Hematopoietic multipotent progenitor cell (in vitro differentiated cells): ENCODE measurements at places on chromosomes 13 and 19. TPM values are rescaled to one million over a fixed set of nuclear protein-coding genes. Genes with fewer than 3 reads are reported as not detected.

- peak; percentile 83 for DNase-seq
These were observed 2.9 kb downstream of the WDR83 start for GRCh38 chr19:12669270-12670158.

- DNase-seq, result no peak
These were observed 1064.9 kb downstream of the SLITRK5 start for GRCh38 chr13:88736026-88736425.

DNA sequence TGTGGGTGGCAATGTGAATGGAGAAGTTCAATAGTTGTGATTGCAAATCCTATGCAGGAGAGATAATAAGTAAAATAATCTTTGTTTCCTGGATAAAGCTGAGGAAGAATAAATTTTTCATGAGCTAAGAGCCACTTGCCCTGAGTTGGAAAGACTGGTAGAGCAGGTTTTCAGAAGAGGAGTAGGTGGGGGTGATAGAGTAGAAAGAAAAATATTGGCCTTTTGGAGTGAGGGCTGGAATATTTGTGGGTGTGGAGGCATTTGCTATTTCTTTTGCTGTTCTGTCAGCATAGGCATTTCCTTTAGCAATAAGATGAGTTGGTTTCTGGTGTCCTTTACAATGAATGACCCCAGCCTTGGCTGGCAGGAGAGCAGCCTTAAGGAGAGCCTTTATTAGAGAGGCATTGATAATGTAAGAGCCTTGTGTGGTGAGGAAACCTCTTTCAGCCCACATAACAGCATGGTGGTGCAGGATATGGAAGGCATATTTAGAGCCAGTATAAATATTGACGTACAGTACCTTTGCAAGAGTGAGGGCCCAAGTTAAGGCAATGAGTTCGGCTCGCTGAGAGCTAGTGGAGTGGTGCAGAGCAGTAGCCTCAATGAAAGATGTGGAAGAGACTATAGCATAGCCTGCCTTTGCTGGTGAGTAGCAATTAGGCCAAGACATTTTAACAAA lies 11.6 kb upstream of the ZNF431 start:
- DNase-seq, result no peak

DNA sequence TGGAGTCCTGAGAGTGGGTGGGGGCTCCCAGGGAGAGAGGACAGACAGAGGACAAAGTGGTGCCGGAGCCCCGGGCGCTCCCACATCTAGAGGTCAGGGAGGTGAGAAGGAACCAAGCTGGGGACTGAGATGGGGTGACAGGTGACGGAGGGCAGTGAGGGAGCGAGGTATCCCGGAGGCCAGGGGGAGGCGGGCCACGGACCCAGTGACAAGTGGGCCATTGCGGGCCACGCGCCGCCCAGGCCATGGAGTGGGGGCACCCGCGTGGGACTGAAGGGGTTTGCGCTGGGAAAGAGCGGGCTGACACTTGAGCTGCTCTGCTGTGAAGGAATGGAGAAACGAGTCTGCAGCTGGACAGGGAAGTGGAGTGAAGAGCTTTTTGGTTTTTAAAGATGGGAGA lies 2.6 kb downstream of the ZNF628 start:
- DNase-seq, result no peak

Gene GPR108
- total RNA-seq, result 45.8 TPM

Gene APOC1
- total RNA-seq, result 3.0 TPM

- no peak for DNase-seq
These were observed at the start of gene FBXO27 for GRCh38 chr19:39032063-39032918. TSS of gene FBXO27 (minus strand) at chr19:39032549. CDS start at chr19:39032227, 322 bp downstream.

GRCh38 chr19:15727724-15728123 lies at the start of gene OR10H2:
TSS of gene OR10H2 (plus strand) at chr19:15728024. CDS start at chr19:15728044, 20 bp downstream.
- DNase-seq, result no peak

DNA sequence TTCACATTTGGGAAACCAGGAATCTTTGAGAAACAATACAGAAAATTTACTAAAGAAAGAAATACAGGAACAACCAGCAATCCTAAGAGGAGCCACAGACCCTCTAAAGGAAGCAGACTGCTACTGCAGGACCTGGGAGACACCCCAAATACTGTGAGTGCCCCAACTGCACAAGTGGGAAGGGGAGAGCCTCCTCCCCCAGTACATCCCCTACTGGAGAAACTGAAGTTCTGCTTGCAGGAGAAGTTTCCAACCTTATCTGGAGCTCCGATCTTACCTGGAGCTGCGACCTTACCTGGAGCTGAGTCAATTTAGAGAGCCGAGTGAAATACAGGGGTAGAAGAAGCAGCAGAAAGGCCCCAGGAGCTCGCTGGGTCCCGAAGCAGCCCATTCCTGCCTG lies 236.4 kb upstream of the SPRY2 start:
- no peak for DNase-seq

DNA sequence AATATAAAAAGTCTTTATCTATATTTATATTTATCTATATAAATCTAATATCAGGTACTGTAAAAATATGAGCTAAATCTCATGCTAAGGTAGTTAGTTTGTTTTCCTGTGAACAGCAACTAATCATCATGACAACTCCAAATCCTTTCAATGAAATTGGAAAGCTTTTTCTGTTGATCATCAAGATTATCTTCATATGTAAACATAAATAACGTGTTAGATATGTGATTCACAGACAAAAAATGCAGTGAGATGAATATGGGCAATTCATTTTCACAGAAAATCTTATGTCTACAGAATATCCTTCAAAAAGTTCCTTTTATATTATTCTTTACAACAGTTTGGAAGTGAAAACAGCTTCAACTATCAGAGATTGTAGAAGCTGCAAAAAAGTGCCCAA lies 41.7 kb upstream of the EEF1AKMT1 start:
- no peak for DNase-seq

DNA sequence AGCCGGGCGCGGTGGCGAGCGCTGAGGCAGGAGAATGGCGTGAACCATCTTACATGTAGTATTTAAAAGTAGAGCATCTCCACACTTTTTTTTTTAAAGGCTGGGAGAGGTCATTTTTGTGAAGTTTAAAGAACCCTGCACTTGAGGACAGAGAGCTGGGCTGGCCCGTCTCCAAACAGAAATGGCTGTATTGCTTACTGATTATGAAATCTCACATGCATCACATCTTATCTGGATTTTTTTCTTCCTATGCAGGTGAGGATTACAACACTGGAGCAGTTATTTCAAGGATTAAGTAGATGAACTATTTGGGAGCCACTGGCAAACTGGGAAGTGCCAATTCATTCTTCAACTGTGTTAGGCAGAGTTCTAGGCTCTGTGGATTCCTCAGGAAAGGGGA lies 59.5 kb downstream of the TEX26 start:
- no peak for DNase-seq

DNA sequence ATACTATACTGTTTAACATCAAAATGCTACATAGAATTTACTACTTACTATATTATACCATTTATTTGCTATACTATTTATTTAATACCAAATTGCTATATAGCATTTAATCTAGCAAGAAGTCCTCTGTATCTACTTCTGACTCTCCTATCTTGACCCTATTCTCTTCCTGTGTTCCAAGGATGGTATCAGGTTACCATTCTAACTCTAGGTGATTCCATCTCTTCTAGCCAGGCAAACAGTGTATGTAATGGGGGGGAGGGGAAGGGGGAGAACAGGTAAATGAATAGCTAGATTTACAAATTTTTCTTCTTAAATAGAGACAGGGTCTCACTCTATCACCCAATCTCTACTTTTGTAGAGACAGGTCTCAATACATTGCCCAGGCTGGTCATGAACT lies 200.3 kb downstream of the DIAPH3 start:
- no peak for DNase-seq

GRCh38 chr13:41017159-41017558 lies 2.0 kb downstream of the ELF1 start:
- DNase-seq, result no peak

DNA sequence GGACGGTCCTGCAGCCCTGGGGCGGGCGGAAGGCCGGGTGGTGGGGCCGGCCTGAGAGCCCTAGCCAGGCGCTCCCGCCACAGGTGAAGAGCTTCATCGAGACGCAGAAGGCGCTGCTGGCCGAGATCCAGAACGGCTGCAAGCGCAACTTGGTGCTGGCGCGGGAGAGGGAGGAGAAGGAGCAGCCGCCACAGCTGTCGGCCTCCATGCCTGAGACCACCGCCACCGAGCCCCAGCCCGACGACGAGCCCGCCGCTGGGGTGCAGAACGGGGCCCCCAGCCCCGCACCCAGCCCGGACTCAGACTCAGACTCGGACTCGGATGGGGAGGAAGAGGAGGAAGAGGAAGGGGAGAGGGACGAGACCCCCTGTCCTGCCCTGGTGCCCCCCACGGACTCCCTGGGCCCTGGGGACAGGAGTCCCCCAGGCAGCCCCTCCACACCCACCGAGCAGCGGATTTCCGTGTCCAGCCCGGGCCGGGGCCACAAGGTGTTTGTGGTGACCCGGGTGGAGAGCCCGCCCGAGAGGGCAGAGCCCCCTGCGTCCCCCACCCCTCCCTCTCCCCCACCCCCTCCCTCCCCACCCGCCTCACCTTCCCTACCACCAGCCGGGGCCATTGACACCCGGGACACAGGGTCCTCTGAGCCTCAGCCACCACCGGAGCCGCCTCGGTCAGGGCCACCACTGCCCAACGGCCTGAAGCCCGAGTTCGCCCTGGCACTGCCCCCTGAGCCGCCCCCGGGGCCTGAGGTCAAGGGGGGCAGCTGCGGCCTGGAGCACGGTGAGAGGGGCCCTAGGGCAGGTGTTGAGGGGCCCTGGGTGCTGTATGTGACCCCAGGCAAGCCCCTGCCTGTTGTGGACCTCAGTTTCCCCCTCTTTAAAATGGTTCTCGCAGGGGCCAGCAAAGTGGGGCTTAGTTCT lies 15.3 kb downstream of the NKPD1 start:
- DNase-seq, result no peak

Gene PSPN
- 2.2 TPM for total RNA-seq

DNA sequence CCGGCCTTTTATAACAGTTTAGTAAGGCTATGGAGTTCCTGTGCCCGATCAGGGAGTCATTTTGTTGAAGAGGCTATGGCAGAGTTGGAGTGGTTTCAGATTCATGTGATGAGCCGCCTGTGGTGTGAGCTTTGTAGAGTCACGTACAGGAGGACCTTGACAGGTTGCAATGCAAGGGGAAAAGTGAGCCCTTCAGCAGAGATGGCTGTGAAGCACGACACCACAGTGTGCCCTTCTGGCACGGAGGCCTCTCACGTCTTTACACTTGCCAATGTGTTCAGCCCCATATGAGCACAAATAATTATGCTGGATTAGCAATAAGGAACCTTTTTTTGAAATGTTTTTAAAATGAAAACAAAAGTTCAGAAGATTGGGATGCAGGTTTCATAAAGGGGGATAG lies 499.8 kb downstream of the LIG4 start:
- DNase-seq, result no peak

- DNase-seq, result no peak
These were observed 27.2 kb downstream of the GPX4 start for GRCh38 chr19:1130771-1131717.

DNA sequence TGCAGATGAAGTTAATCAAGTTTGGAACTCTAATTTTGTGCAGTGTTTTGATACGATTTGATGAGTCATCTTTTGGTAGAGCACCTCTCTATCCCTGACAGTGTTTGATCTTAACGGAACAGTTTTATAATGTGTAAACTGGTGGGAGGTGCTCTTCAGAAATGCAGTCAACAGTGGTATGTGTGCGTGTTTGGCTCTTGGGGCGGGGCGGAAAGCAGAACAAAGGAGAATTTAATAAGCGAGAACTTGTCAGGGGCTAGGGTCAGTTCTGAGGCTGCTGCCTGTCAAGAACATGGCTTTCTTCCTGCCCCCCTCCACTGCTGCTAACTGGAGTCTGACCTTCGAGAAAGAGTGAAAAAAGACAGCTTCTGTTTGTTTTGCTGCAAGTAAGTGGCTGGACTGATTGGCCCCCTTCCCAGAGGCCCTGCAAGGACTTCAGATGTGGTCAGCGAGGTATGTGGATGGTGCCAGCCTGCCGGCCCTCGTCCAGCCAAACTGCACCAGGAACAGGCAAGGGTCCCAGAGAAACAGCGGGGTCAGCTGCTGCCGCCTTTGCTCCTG lies 40.8 kb downstream of the BBC3 start:
- DNase-seq, result no peak

GRCh38 chr13:31036731-31037695 lies 104.6 kb downstream of the TEX26 start:
- DNase-seq, result no peak

GRCh38 chr13:41356786-41357185 lies 45.7 kb downstream of the NAA16 start:
- peak; percentile 24 for DNase-seq

GRCh38 chr19:46373491-46374359 lies 26.8 kb downstream of the PPP5C start:
- peak; percentile 90 for DNase-seq

DNA sequence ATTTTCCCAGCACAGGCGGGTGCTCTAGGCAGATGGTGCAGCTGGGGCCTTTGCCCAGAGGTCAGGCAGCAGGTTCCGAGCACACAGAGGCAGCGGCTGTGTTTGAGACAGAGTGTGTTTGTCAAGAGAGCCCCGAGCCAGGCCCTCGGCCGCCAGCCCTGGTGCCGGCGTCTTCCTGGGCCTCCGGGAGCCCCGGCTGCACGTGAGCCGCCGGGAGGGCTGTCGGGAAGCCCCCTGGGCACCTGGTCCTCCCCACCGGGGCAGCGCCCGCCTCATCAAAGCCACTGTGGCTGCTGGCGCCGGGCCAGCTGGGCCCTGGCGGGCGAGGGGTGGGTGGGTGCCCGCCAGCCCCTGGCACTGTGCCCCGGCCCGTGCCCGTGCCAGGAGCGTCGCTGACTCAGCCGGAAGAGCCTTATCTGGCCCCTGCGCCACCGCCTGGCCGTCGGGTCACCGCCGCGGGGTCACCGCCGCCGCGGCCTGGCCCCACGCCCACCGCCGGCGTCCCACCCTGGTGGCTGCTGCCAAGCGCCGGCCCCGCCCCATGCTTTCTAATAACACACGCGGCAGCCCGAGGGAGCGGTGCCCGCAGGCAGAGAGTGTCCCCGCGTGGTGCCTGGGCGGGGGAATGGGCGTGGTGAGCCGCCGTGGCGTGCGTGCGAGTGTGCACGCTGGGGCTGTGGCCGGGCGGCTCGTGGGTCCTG lies 14.9 kb downstream of the ARID3A start:
- DNase-seq, result peak; percentile 65

GRCh38 chr19:45090034-45090433 lies 2.9 kb upstream of the PPP1R37 start:
- no peak for DNase-seq

Gene SCGB2B2
- total RNA-seq, result 0.27 TPM

- DNase-seq, result no peak
These were observed 8.1 kb downstream of the SPART start for GRCh38 chr13:36337938-36338641.
